ENCODE measurements at places on chromosomes 2 and 18. TPM values are rescaled to one million over a fixed set of nuclear protein-coding genes. Genes with fewer than 3 reads are reported as not detected.

Gene ALPI
- not detected for total RNA-seq

Gene ST6GAL2
- total RNA-seq: 0.81 TPM

Gene IL1RN
- 16.0 TPM for total RNA-seq

Gene ATP6V1C2
- total RNA-seq: 0.10 TPM

Gene CASP8
- total RNA-seq: 7.6 TPM

Gene MAP4K3
- total RNA-seq: 12.8 TPM

Gene INHA
- total RNA-seq: 0.20 TPM

Gene MTA3
- 6.7 TPM for total RNA-seq

Gene SRD5A2
- 7.6 TPM for total RNA-seq

Gene ZC3H8
- 5.3 TPM for total RNA-seq

Gene SCN9A
- total RNA-seq: 2.2 TPM

Gene DYNAP
- not detected for total RNA-seq

Gene ERICH2
- 1.5 TPM for total RNA-seq

Gene STON1
- total RNA-seq: 0.93 TPM

Gene AQP12B
- total RNA-seq: not detected

Gene GPR39
- total RNA-seq: 7.4 TPM

Gene CLEC4F
- not detected for total RNA-seq

Gene SERPINB11
- total RNA-seq: not detected

Gene CKAP2L
- total RNA-seq: 0.08 TPM

Gene CCDC74B
- total RNA-seq: not detected

Gene EMILIN1
- total RNA-seq: 16.0 TPM

Gene CDH7
- total RNA-seq: not detected

Gene SKA1
- total RNA-seq: 0.15 TPM
